T follicular helper cell (primary cell): ENCODE measurements at places on chromosomes 5 and 9.

- DNase-seq = no peak
Measured at GRCh38 chr9:24257726-24258125, 288.0 kb downstream of the IZUMO3 start.

GRCh38 chr5:134003817-134004625 is 754 bp downstream of the VDAC1 start:
- DNase-seq = no peak

- no peak for DNase-seq
Measured at GRCh38 chr5:146076028-146076427, 29.3 kb downstream of the PLAC8L1 start.

DNA sequence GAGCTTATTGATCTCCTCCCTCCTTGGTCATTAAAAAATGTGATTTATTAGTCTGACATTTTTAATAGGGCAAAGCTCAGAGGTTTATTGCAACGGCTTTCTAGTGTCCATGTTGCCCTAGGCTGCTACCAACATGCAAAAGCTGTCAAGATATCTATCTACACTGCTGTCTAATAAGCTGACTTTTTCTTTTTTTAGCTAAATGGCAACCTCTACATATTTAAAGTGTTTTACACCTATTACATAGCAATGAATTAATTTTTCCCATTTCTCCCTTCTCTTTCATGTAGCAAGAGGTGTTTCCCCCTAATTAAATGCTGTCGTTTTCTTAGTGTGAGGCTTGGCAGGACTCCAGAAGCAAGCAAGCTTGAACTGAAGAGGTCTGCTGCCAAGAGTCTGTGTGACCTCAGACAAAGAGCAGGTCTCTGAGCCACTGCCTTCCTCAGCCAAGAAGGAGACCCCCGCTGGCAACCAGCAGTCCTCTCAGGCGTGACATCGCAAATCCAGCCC is 79.4 kb downstream of the GAS1 start:
- no peak for DNase-seq

- DNase-seq = no peak
Measured at GRCh38 chr9:112546149-112547012, 59.8 kb downstream of the KIAA1958 start.

DNA sequence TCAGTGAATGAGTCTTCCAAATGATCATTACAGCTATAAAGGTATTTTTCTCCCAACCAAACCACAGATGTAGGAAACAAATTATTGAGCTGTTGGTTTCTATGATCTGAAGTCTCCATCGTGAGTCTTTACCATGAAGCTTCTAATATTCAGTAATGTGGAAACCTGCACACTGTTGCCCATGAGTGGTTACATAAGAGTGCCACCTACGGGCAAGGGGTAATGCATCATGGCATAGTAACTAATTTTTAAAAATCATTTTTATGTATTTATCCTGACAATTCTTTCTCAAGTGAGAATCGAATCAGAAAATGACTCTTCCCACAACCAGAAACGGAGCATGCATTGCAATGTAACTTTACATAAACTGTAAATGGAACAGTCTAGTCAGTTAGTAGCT is 282.5 kb upstream of the SMARCA2 start:
- DNase-seq = no peak
